ENCODE measurements at places on chromosomes 2 and 18. TPM values are rescaled to one million over a fixed set of nuclear protein-coding genes. Genes with fewer than 3 reads are reported as not detected.

DNA sequence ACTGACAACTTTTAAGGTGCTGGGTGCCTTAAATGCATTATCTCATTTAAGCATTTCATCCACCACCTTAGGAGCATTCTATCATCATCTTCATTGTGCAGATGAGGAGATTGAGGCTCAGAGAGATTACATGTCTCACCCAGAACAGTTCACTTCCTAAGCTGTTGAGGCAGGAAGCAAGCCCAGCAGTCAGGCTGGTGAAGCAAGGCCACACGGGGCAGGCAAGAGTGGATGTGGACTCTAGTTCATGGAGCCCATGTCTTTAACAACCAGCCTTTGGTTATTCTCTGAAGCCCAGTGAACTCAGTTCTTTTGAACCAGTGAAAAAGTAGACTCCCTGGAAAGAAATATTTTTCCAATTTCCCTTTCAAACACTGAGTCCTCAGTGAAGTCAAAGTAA, 294.8 kb upstream of the MGAT5 start:
- no peak for DNase-seq

- no peak for DNase-seq
Measured at GRCh38 chr2:54772110-54772509, 48.6 kb downstream of the EML6 start.

DNA sequence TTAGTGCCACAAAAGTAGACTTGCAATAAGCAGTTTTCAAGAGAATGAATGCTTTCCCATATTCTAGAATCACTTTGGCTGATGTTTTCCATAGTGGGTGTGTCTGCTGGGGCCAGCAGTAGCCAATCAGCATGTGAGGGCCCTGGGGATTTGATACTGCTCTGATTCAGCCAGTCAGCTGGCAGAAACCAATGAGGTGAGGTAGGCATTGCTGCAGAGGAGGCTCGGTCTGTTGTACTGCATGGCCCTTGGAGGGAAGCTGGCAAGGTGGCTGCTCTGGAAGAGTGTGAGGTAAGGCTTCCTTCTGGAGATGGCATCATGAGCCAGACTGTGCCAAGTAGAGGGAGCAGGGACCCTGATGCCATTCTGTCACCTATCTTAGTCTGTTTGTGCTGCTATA, 22.7 kb downstream of the TMEM87B start:
- DNase-seq = no peak

DNA sequence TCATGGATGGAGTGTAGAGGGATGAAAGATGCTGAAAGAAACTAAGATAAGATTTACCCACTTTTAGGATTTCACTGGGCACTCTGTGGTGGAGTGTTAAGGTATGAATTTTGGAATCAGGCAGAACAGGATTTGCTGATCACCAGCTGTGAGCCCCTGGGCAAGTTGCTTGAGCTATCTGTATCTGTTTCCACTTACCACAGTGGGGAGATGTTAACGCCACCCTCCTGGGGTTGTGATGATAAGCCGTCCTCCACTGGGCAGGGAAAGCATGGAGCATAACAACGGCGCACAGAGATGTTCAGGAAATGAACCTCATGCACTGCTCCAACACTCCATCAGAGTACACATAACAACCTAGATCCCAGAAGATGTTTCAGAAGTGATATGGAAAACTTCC, 160.6 kb downstream of the MTCL1 start:
- no peak for DNase-seq

DNA sequence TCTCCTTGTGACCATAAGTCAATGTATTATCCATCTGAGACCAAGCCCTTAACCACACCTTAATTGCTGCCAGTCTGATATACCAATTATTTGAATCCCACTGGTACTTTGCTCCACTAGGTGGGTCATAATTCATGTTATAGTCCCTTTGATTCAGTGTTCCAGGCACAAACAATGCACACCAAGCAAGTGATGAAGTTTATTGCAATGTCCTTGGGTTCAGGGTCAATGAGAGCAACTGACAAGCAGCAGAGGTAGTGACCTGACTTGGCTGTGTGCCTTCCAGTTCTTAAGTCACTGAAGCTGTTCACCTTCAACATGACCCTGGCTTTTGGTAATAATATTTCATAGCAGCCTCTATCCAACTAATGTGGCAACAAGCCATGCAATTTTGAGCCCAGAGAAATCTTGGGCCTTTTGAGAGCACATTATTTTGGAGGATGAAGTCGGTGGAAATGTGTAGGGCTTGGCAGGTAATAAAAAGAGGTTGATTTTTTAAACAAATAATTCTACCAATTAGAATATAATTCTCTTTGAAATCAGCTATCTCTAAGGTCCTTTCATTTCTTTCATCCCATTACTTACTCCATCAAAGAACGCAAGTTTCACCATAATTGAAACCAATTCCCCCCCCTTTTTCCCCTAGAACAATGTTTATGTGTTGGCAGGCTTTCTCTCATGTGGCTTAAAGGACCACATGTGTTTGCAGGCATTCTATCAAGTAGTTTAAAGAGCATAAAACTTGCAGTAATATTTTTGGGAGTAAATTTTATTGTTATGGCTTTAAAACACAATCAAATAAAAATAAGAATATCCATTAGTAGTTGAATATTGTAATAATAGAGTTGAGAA, 3.1 kb upstream of the CPO start:
- DNase-seq = no peak

DNA sequence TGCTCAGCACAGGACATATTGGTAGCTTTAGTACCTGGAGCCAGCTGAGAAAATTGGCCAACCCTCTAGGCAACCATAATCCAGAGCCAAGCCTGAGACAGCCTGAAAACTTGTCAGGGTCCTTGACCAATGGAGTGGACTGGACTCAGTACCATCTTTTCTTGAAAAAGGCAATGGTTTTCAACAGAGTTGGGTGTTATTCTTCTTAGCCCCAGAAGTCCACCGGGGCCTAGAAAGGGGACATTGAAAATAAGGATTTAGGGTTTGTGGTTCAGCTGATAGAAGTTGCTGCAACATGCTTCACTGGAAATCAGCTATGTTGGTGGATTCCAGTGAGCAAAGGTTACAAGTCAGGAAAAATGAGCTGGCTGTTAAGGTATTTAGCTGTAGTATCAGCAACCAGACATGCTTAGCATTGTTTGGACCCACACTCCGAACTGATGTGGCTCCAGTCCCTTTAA, 22.1 kb upstream of the CNOT11 start:
- DNase-seq = no peak

The BOLL gene
- total RNA-seq = not detected

The OSR1 gene
- not detected for total RNA-seq

The DNAH6 gene
- 0.89 TPM for total RNA-seq
